RKO (cell line): ENCODE measurements at places on chromosomes 2 and 18.

DNA sequence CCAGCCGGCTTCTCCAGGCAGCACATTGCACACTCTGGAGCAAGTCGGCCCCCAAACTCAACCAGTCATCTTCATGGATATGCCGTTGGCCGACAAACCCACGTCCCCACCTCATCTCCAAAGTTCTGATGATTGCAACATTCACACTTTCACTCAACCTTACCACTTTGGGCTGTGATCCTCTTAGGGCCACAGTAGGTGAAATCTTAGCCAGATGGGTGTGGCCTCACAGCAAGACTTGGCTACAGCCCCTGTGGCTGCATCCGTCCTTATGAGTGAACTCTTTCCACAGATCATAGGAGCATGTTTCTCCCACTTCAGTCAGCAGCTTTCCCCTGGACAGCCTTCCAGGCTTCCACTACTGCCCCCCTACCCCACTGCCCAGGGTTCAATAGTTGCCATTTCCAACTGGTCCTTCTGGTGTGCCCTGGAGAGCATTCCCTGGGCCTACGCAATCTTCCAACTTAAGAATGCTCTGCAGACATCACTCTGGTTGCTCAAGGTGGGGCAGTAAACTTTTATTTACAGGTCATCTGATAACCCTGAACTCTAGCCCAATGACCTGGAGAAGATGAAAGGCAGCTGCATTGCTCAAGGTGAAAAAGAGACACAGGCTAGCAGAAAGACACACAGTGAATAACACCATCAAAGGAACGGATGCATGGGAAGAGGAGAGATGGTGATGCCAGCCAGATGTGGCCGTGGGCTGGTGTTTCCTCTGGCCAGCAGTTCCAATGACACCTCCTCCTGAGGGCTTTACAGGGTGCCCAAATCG, 34.5 kb downstream of the ARL4C start:
- no peak for DNase-seq

- no peak for DNase-seq
Measured at GRCh38 chr2:12538138-12538694, 178.5 kb upstream of the TRIB2 start.

GRCh38 chr2:45964223-45964841, 312.9 kb downstream of the PRKCE start:
- DNase-seq, result peak; percentile 74

- no peak for DNase-seq
Measured at GRCh38 chr2:120660771-120661459, 74.8 kb upstream of the GLI2 start.

- no peak for DNase-seq
Measured at GRCh38 chr18:10286580-10287150, 167.8 kb upstream of the APCDD1 start.

DNA sequence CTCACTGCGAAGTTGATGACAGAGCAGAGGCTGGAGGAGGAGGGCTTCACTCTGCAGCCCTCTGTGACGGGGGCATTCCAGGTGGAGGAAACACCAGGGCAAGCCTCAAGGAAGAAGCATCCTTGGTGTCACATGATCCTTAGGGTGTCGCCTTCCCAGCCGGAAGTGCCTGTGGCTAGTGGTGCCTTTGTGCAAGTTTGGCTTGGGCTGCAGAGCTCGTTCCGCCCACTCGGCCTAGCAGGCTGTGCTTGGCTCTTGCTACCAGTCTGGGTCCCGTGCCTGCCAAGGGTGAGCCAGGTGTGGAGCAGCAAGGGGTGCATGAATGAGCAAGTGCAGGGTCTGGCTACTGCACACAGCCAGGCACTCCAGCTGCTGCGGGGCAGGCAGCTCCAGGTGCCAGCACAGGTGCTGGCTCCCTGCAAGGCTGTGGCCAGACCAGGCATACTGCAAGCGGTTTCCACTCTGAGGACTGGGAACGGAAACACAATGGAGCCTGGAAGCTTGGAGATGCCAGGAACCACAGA, 325.3 kb upstream of the SMIM21 start:
- DNase-seq, result no peak

DNA sequence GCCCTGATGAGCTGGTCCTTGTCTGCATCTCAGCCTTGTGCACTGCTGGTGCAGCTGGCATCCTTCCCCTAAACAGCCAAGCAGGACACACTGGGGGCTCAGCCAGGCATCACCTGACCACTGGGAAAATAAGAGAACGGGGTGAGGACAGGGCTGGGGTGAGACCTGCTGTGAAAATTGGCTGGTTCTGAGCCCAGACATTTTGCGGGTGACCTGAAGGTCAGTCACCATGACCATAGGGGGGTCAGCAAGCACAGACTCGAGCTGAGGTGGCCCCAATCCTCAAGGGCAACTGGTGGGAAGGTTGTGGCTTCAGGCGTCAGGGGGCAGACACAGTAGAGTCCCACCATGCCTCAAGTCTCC, 144.9 kb upstream of the TWIST2 start:
- DNase-seq, result no peak
